ENCODE measurements at places on chromosomes 11 and 22.

- H3K27me3 ChIP-seq: no peaks in the 10 kb centered on the region
- H3K4me1 ChIP-seq: no peaks in the 10 kb centered on the region
- no peak for DNase-seq
- no peak overlapping the region for H3K27ac ChIP-seq
- H3K4me3 ChIP-seq: no peak overlapping the region
- no peaks in the 10 kb centered on the region for H3K36me3 ChIP-seq
Observed at GRCh38 chr11:35031867-35032266, 107.1 kb upstream of the CD44 start.

- H3K27me3 ChIP-seq: no peaks in the 10 kb centered on the region
- no peak overlapping the region for H3K4me3 ChIP-seq
- no peak overlapping the region for H3K27ac ChIP-seq
- no peak for DNase-seq
Observed at GRCh38 chr11:11192541-11192940, 160.5 kb downstream of the CSNK2A3 start.

DNA sequence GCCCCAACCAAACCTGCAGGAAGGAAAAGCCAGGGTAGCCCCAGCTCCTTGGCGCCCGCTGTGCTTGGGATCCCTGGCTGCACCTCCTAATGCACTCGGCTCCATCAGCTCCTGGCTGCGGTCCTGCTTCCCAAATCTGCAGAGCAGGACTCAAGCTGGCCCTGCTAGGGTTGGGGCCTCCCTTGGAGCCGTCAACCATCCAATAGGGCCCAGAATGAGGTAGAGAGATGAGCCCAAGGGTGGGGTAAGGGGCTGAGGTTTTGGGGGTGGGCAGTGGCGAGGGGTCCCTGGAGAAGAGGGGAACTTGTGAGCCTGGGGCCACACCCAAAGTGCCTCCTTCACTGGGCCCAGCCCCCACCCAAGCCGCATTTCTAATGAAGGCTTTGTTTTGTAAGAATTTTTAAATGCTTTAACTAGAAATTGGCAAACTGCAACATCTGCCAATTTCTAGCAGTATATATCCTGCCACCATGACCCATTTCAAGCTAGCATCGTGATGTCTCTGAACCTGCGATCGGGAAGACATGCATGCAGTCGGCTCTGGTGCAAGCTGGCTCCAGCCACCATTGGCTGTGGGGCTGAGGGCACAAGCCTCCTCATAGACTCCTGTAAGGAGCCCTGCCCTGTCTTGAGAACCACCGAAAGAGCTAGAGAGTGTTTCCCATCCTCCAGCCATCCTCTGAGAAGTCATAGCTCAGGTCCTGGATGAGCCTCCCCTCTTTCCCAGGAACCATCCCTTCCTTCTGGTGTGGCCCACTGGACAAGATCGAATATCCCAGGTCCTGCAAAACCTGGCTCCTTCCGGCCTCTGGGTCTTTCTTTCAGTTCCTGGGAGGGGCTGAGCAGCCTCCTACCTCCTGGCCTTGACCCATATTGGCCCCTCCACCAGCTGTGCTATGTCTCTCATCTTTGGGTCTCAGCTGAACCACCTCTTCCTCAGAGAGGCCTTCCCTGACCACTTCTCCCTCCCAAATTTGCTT lies 15.5 kb downstream of the C1QTNF6 start:
- peaks cover 15% of the 10 kb centered on the region for H3K4me1 ChIP-seq
- H3K27ac ChIP-seq: no peak overlapping the region
- H3K36me3 ChIP-seq: no peaks in the 10 kb centered on the region
- no peak overlapping the region for H3K4me3 ChIP-seq

- no peak overlapping the region for H3K4me3 ChIP-seq
- H3K27me3 ChIP-seq: no peaks in the 10 kb centered on the region
- H3K27ac ChIP-seq: no peak overlapping the region
Observed at GRCh38 chr11:41246399-41246745, 213.1 kb downstream of the LRRC4C start.

All from GM23338 (cell line).